G401 (cell line): ENCODE measurements at places on chromosomes 3 and 15.

DNA sequence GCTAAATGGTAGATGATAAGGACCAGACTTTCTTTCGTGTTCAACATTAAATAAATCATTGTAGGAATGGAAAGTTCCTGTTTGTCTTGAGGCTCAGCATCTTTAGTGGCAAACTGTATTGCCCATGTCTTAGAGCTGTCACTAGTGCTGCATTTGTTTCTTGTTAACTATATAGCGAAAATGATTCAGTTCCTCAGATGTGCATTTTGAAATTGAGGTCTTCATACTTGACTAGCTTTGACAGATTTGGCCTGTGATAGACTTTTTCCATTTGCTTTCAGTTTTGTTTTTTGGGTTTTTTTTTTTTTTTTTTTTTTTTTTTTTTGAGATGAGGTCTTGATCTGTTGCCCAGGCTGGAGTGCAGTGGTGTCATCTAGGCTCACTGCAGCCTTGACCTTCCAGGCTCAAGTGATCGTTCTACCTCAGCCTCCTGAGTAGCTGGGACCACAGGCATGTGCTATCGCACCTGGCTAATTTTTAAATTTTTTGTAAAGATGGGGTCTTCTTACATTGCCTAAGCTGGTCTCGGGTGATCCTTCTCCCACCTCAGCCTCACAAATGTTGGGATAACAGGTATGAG, 9.5 kb upstream of the RPLP1 start:
- DNase-seq, result no peak

GRCh38 chr3:24196526-24196925, 251.4 kb downstream of the NR1D2 start:
- no peak for DNase-seq

GRCh38 chr3:100609963-100610362, 562 bp downstream of the ADGRG7 start:
- DNase-seq, result no peak

DNA sequence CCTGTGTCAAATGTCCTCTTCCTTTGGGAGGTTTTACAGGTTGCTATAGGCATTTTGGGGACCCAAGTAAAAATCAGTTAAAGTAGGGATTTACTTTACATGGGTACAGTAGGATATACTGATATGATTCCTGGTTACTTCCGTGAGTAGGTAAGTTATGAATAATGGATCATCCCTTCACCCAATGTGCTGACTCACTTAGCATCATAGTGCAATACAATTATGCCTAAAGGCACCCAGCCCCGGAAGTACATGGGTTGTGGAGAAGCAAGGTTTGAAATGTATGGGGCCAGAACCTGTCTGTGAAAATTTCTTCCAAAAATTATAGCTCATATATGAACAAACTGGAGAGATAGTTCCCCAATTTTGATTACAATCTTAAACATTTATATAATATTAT, 64.0 kb downstream of the GLB1 start:
- no peak for DNase-seq

DNA sequence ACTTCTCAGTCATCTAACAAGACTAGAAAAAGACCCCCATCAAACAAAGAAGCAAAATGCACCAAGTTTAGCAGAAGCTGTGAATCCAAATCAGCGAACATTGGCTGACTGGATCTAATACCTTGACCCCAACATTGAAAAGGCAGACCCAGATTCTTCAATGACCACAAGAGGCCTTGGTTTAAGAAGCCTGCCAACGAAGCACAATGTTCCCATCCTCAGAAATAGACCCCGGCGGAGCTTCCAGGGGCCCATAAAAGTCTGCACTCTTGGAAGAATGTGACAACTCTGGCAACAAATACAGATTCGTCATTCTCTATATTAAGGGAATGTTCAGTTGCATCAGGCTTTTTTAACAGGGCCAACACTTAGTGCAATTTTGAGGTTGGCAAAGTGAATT, 112.8 kb upstream of the BCL6 start:
- no peak for DNase-seq

GRCh38 chr3:32816439-32817256, 1.1 kb upstream of the TRIM71 start:
- DNase-seq, result no peak

GRCh38 chr15:67897646-67898339, 57.9 kb upstream of the RNU6-1 start:
- no peak for DNase-seq

DNA sequence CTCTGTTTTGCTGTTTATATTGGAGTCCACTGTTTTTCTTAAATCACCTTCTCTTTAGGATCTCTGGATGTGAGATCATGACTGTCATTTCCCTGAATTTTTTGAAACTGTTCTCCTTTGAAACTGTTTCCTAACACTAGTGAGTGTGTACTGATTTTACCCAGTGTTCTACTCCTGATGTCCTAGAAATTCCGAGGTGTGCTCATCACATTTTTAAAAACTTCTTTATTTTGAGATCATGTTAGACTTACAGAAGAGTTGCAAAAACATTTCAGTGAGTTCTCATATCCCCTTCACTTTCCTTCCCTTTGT, 292.6 kb downstream of the NFKBIZ start:
- DNase-seq, result no peak

DNA sequence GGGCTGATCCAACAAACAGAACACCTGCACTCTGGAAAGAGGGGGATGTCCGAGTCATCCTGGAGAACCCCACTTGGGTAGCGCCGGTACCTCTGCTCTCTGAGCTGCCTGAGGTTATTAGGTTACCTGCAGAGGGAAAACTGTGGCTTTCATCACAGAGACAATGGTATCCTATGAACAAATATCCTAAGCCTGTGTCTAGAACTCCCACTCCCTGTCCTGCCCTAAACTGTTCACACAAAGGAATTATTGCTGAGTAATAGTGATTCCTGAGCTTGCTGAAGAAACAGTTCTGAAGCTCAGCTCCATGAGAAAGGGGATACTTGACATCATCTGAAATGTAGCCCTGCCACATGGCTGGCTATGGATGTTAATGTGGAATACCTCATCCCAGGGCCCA, 31.9 kb upstream of the WNT5A start:
- no peak for DNase-seq

DNA sequence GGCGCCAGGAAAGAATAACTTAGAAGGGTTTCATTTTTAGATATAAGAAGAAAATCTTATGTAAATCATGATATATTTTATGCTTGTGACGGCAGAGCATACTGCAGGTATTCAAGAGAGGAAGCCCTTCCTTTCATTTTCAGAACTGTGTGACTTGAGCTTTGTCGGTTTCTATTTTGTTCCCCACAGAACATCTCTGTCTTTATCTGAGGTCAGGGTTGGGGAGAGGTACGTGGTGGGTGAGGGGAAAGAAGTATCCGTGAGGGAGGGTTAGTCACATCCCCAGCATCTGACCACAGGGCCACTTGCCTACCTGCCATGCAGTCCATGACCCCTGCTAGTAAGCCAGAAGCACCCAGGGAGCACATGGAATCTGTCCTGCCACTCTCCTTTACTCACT, 126.5 kb downstream of the DGKG start:
- DNase-seq, result no peak

DNA sequence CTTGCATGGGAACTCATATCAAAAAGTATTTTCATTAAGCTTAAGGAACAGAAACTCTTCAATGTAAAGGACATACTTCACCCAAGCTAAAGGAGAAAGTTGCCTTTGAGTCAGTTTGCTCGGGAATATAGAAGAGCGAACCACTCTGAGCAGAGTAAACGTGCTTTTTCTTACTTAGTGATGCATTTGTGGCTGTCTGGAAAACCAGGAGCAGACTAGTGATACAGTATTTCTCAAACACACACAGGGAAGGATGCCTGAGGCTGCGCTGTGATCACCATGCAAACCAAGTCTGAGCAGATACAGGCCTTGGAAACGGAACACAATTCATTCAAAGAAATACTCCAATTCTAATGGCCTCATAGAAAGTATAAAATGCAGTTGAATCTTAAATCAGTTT, 121.0 kb upstream of the CDIN1 start:
- no peak for DNase-seq

DNA sequence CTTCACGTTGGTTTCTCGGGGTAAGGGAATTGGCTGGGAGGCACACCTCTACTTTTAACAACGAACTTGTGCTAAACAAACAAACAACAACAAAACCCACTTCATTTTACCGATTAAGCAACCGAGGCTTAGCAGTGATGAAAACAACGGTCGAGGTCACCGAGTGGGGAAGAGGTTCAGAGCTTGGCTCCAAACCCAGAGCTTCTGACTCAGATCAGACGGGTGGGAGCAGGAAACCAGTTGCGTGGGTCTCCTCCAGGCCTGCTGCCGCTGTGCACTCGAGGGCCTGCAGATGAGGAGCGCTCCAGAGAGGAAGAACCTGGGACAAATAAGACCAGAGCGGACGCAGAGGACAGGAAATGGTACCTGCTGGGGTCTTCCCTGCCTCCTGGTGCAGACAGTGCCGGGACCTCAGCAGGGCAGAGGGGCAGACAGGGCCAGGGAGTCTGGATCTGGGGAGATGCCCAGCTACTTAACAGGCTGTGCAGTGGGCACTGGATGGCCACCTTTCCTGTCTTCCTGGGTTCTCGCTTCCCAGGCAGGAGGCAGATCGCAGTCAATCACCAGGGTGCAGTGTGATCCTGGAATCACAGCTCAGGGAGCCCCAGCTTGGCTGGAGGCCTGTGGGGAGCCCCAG, 99.0 kb upstream of the MEF2A start:
- no peak for DNase-seq

GRCh38 chr3:33437556-33438283, 2.5 kb downstream of the UBP1 start:
- no peak for DNase-seq

DNA sequence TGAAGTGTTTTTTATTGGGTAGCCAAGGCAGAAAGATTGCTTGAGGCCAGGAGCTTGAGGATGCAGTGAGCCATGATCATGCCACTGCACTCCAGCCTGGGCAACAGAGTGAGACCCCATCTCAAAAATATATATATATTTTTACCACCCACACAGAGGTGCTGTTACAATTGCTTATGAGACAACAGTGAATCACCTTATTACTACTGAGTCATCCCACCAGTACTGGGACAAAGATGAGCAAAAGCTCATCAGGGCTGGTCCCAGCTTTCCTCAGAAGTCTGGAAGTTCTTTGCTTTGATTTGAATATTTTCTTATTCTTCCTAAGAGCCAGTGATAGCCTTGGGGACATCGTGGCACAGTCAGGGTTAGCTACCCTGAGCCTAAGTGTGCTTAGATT, 207.7 kb downstream of the SOX2 start:
- no peak for DNase-seq
